ENCODE measurements at places on chromosomes 2 and 18.

GRCh38 chr2:150309311-150310080 lies 178.0 kb downstream of the RND3 start:
- DNase-seq = no peak

DNA sequence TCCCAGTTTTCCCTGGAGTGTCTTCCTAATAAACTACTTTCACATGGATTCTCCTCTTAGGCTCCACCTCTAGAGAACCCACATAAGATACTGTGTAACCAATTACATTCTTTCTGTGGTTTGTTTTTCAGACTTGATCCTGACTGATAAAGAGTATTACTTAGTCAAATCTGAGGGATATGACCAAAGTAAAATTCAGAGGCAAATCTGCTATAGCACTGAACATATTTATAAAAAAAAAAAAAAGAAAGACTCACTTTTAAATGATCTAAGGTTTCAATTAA lies 13.9 kb downstream of the CKAP2L start:
- DNase-seq = no peak

GRCh38 chr18:56711708-56712445 lies 60.7 kb downstream of the WDR7 start:
- no peak for DNase-seq

DNA sequence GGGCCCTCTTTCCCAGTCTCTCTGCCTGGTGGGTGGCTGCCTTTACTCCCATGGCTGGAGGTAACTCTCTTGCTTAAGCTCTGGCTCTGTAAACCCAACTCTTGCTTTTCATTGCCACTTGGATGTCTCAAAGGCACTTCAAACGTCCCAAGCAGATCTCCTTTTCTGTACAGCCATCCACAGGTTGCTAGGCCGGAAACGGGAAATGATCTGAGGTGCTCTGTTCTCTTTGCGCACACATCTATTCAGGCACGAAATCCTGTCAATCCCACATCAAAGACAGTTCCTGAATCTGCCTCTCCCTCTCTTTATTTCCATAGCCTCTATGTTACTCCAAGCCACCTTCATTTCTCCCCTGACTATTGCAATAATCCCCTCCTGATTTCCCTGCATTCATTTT lies 87.4 kb downstream of the AOX1 start:
- DNase-seq = no peak

GRCh38 chr2:230170532-230170931 lies 49.3 kb downstream of the SP110 start:
- no peak for DNase-seq

GRCh38 chr18:63834471-63835113 lies 52.9 kb upstream of the SERPINB2 start:
- no peak for DNase-seq

GRCh38 chr18:5668087-5668715 lies 124.4 kb upstream of the EPB41L3 start:
- DNase-seq = no peak

DNA sequence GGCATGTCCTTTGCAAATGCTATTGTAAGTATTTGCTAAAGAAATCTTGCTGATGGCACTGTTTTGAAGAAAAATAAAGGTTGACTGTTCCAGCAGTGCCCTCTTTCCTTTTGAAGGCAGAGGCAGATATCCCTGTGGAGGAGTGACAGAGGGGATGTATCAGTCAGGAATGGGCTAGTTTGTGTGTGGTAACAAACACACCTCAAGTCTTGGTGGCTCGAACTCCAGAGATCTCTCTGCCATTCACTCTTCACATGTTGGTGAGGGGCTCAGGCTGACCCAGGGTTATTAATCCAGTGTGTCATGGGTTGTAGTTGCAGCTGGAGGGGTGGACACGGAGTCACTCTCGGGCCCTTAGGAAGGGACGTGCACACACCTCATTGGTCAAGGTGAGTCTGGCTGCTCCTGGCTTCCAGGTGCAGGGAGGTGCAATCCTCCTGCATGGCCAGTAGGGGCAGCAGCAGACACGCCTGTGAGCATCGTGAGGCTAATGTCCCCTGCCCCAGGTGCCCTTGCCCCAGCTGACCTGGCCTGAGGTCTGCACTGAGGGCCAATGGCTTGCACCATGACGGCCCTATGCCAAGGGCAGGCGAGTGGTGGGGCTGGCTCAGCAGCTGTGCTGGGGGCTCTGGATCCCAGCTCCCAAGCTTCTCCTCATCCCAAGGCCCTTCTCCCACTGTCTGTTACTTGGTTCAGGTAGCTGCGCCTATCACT lies 146.5 kb downstream of the ASB1 start:
- DNase-seq = no peak

DNA sequence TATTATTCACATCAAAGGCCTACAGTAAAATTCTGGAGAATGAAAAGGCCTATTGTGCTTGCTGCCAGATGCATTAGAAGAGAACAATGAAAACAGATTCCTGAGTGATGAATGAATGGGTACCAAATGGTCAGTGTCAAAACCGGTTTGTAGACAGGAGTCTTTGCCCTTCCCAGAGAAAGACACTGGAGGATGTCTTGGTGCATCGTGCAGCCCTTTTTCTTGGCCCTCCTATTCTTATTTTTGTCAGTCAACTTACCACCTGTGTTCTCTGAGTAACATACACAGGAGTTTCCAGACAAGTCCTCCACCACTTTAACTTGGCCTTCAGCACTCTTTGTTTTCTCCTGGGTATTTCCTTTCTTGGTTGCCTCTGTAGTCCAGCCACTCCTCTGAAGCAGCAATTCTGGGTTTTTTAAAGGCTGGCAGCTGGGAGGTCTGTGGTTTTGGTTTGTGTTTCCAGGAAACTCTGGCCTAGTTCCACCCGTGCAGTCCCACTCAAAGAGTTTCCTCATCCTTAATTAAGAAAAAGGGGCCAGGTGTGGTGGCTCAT lies 29.4 kb downstream of the PSTPIP2 start:
- no peak for DNase-seq
